ENCODE measurements at places on chromosomes 1 and 21. TPM values are rescaled to one million over a fixed set of nuclear protein-coding genes. Genes with fewer than 3 reads are reported as not detected.

DNA sequence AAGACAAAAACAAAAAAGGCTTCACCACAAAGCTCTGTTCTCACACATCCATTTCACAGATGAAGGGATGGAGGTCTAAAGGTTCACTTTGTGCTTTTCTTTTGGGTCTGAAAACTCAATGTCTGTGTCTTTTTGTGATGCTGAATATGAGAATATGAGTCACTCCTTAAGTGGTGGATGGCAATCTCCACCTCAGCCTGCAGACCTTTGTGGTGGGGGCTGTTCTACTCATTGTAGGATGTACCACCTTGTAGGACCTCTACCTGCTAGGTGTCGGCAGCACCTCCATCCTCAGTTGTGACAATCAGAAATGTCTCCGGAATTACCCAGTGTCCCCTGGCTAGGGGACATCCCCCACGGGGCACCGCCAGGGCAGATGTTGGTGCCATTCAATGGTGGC, 42.8 kb downstream of the UBASH3A start:
- no peak for DNase-seq

DNA sequence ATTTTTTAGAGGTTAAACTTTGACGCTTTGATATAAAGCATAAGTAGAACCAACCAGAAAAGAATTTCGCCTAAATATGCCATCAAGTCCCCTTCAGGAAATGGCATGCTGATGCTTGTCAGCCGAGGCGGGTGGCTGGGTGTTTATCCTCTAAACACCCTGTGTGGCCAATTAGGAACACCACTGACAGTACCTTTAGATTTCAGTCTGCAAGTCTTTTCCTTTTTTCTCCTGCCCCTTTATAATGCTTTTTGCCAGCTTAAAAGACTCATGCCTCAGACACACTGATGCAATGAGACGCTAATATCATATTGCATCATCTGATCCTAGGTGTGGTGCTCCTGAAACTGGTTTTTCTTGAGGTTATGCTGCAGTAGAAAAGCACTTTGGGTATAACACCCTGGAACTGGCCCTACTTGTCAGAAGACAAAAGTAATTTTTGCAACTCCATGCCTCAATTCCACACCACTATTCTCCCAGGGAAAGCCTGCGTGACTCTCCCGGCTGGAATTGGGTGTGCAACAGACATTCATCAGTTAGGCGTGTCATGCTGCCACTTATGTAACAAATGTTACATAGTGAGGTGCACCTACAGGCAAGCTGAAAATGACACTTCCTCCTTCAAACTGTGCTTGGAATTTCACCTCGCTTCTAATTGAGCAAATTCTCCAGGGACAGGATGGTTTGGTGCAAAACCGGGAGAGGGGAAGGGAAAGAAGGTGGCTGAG, 2.0 kb upstream of the RCC2 start:
- no peak for DNase-seq

DNA sequence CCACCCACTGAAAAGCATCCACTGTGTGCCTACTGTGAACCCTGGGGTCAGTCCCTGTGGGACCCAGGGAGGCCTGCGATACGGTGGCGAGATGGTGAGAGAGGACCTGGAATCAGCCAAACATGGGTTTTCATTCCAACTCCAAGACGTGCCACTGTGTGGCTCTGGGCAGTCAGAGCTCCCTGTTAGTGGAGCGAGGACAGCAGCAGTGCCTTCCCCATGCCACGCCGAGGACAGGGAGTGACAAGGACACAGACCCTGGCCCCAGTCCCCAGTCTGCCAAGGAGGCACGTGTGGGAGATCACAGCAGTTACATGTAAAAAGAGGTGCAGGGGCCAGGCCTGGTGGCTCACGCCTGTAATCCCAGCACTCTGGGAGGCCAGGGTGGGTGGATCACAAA, 50.9 kb upstream of the TMEM51 start:
- DNase-seq: peak; percentile 64

DNA sequence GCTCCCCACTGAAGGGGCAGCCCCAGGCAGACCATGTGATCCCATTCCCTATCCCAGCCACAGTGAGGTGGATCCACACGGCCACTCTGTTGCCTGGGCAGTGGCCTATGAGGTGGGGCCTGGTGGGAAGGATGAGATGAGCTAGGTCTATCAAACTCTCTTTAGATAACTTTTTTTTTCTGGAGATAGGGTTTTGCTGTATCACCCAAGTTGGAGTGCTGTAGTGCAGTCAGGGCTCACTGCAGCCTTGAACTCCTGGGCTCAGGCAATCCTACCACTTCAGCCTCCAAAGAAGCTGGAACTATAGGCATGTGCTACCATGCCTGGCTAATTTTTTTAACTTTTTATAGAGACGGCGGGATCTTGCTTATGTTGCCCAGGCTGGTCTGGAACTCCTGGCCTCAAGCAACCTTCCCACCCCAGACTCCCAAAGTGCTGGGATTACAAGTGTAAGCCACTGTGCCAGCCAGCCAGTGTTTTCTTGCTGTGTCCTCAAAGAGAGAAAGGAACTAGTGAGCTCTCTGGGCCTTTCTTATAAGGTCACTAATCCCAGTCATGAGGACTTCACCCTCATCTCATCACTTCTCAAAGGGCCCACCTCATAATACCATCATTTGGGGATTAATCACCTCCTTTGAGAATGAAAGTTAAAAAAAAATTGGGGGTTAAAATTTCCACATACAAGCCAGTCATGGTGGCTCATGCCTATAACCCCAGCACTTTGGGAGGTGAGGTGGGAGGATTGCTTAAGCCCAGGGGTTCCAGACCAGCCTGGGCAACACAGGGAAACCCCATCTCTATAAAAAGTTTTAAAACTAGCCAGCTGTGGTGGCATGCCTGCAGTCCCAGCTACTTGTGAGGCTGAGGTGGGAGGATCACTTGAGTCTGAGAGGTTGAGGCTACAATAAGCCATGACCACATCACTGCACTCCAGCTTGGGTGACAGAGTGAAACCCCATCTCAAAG, 36.6 kb downstream of the H3-3A start:
- DNase-seq: no peak

DNA sequence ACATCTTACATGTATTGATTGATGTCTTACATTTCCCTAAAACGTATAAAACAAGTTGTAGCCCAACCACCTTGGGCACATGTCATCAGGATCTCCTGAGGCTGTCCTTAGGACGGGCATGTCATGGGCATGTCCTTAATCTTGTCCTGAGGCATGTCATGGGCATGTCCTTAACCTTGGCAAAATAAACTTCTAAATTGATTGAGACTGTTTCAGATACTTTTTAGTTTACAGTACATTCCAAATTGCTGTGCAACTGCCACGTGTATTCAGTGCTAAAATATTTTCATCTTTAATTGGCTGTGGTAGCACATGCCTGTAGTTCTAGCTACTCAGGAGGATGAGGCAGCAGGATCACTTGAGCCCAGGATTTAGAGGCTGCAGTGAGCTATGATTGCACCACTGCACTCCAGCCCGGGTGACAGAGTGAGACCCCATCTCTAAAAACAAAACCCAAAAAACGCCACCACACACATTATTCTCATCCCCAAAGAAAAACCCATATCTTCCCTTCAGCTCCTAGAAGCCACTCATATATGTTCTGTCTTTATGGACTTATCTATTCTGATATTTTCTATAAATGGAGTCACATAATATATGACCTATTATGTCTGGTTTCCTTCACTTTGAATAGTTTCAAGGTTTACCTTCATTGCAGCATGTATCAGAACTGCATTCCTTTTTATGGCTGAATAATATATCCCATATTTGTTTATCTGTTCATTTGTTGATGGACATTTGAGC, 96.0 kb upstream of the BTG3 start:
- no peak for DNase-seq

DNA sequence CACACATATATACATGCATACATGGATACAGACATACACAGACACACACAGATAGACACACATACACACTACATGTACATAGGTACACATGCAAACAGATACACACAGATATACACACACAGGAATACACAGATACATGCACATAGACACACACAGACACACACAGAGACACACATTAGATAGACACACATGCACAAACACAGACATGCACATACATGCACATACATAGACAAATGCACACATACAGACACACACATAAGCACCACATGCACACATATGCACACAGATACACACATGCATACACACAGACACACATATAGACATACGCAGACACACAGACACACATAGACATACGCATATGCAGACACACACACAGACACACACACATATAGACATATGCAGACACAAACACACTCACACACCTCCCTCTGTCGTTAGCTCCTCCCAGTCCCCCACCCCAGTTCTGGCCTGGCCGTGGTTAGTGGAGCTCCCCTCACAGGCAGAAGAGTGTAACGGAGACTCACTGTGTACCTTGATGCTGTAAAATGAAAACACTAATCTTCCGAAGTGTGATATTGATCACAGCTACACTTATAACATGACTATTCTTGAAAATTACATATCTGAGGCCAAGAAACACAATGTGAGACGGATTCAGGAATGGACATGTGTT, 7.6 kb downstream of the UBASH3A start:
- DNase-seq: no peak

Gene CDK18
- total RNA-seq: 5.8 TPM

DNA sequence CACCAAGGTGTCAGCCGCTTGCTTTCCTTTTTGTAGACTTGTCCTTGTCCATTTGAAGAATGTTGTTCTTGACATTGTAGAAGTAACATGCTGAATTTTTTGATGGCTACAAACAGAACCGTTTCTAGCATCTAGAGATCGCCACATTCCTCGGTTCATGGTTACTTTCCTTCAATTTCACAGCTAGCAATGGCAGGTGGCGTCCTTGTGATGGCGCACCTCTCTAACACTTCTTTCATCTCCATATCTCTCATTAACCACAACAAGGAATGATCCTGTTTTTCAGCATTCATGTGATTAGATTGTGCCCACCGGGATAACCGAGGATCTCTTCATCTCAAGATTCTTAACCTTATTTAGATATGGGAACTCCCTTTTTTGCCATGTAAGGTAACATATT, 2129.8 kb downstream of the NCAM2 start:
- no peak for DNase-seq

Gene REN
- total RNA-seq: not detected

DNA sequence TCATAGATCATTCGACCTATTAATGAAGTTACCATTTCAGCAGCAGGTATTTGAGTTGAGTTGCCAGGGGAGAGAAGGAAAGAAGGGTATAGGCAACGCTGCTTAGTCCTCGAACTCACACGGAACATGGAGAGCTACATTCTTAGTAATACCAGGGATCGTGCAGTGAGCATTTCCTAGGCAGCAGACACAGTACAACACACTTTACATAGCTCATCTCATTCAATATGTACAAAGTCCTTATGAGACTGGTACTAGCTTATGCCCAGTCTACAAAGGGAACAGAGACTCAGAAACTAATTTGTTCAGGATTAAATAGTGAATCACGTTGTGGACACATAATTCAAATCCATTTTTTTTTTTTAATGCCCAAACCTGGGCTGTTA, 25.6 kb downstream of the IRF2BP2 start:
- DNase-seq: no peak

DNA sequence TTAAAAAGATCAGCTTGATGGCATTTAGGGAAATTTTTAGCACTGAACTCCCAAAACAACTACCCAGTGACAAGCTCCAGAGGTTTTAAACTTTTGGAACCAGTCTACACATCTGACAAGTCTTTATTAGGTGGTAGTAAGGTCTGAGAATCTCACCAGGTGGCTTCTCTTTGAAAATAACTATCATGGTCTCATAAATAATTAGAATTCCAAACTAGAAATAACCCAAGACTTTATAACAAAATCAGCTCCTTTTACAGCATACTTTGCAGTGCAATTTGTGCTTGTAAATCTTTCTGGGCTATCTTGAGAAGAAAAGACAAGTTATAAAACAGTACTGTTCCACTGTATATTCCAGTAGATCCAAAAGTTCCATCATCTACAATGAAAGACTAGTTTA, 108.7 kb downstream of the LTN1 start:
- no peak for DNase-seq

DNA sequence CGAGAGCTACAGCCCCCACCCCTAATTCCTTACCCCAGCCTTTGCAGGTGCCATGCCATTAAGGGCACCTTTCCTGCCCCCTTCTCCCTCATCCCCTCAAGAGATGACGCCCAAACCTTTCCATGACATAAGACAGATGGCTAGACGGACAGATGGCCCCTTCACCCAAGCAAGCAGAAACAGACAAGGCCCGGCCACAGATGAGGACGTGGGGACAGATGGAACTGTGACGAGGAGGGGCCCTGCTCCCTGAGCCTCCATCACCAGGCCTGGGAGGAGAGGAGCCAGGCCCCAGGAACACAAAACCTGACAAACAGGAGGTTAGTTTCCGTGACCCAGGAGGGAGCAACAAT, 24.7 kb upstream of the PEF1 start:
- no peak for DNase-seq

Data from posterior vena cava (tissue), 2 donors.